ENCODE measurements at places on chromosomes 16 and 17. TPM values are rescaled to one million over a fixed set of nuclear protein-coding genes. Genes with fewer than 3 reads are reported as not detected.

- H3K27me3 ChIP-seq = no peaks in the 10 kb centered on the region
- no peak overlapping the region for H3K4me3 ChIP-seq
- no peak for DNase-seq
- H3K4me1 ChIP-seq = peaks cover 78% of the 10 kb centered on the region
- H3K36me3 ChIP-seq = no peaks in the 10 kb centered on the region
Observed at GRCh38 chr17:9074131-9074530, 52.8 kb downstream of the NTN1 start.

DNA sequence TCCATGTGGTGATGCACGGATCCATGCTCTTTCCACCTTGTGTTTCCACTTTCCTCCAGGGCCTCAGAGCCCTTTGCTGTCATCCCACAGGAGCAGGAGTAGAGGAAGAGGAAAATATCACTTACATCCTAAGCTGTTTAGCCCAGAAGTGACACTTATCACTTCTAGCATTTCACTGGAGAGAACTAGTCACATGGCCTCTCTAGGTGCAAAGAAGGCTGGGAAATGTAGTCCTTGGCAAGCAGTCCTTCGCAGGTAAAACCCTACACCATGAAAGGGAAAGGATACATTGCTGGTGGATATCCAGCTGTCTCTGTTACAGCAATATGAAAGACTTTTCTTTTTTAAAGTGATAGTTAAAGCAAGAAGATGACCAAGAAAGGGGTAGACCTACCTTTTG, 185.9 kb downstream of the RGS9 start:
- H3K4me3 ChIP-seq = no peak overlapping the region
- H3K27me3 ChIP-seq = no peaks in the 10 kb centered on the region
- no peak overlapping the region for H3K27ac ChIP-seq
- H3K4me1 ChIP-seq = no peaks in the 10 kb centered on the region

- DNase-seq = no peak
- no peak overlapping the region for H3K27ac ChIP-seq
- no peaks in the 10 kb centered on the region for H3K4me1 ChIP-seq
- no peaks in the 10 kb centered on the region for H3K27me3 ChIP-seq
- no peaks in the 10 kb centered on the region for H3K36me3 ChIP-seq
- H3K4me3 ChIP-seq = no peak overlapping the region
Observed at GRCh38 chr16:84246679-84247077, 6.9 kb upstream of the KCNG4 start.

PLA2G10 gene
- total RNA-seq = not detected

HP gene
- not detected for total RNA-seq

GRCh38 chr17:66726846-66727245, 108.1 kb upstream of the CACNG5 start:
- no peaks in the 10 kb centered on the region for H3K27me3 ChIP-seq
- no peak overlapping the region for H3K27ac ChIP-seq
- DNase-seq = no peak

GRCh38 chr16:83891742-83892141, 7.2 kb upstream of the MLYCD start:
- no peaks in the 10 kb centered on the region for H3K4me1 ChIP-seq
- no peak for DNase-seq
- H3K4me3 ChIP-seq = no peak overlapping the region
- no peaks in the 10 kb centered on the region for H3K27me3 ChIP-seq
- no peak overlapping the region for H3K27ac ChIP-seq
- no peaks in the 10 kb centered on the region for H3K36me3 ChIP-seq

MGAT5B gene
- total RNA-seq = not detected

DNA sequence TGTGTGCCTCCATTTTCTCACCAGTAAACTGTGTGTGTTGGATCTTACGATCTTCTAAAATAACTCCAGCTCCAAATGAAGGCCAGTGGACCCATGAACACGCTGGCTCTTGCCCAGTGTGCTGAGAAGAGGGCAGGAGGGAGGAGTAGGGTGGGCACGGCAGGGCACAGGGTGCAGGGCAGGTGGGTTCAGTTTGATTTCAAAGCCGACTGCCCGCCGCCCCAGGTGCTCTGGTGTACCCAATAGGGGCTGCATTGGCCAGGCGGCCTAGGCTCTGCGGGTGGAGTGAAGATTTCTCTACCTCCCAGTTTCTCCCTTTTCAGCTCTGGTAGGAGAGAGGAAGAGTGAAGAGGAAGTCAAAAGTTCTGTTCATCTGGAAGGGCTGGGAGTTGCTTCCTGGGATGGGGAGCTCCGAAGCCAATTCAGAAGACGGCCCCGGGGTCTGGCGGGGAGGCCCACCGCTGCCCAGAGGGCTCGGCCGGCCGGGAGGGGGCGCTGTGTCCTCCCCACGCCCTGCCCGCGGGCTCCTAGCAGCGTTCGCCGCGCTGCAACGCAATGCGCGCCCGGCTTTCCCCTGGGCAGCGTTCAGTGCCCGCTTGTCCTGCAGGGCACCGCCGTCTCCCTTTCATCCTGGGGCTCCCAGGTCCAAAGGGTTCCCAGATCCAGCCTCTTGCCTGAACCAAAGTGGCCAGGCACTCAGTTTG, 1.1 kb upstream of the CRHR1 start:
- DNase-seq = no peak
- H3K4me3 ChIP-seq = peak overlapping the region; percentile 48
- H3K27me3 ChIP-seq = peaks cover 16% of the 10 kb centered on the region
- H3K4me1 ChIP-seq = peaks cover 15% of the 10 kb centered on the region

GRCh38 chr16:69726313-69727060, at the start of gene NQO1:
Gene NQO1, minus strand, starts transcription at chr16:69726560. Its CDS starts 121 bp downstream, at chr16:69726439.
- no peaks in the 10 kb centered on the region for H3K27me3 ChIP-seq
- H3K4me1 ChIP-seq = peaks cover 49% of the 10 kb centered on the region
- H3K36me3 ChIP-seq = no peaks in the 10 kb centered on the region
- H3K27ac ChIP-seq = peak within 1 kb of the TSS; percentile 86
- peak; percentile 74 for DNase-seq

TM4SF5 gene
- total RNA-seq = not detected

- no peaks in the 10 kb centered on the region for H3K36me3 ChIP-seq
- H3K27me3 ChIP-seq = no peaks in the 10 kb centered on the region
- peaks cover 19% of the 10 kb centered on the region for H3K4me1 ChIP-seq
- H3K27ac ChIP-seq = no peak overlapping the region
- DNase-seq = no peak
Observed at GRCh38 chr17:82856361-82856760, 16.5 kb upstream of the ZNF750 start.

ORMDL3 gene
- total RNA-seq = 33.0 TPM

DNAH9 gene
- 0.18 TPM for total RNA-seq

SCARF1 gene
- 2.0 TPM for total RNA-seq

GRCh38 chr16:50120711-50121110, 32.4 kb upstream of the TENT4B start:
- no peaks in the 10 kb centered on the region for H3K36me3 ChIP-seq
- H3K27ac ChIP-seq = no peak overlapping the region
- no peaks in the 10 kb centered on the region for H3K4me1 ChIP-seq
- no peak overlapping the region for H3K4me3 ChIP-seq
- H3K27me3 ChIP-seq = no peaks in the 10 kb centered on the region

GRCh38 chr16:4273858-4274311, 1.1 kb upstream of the TFAP4 start:
- H3K27me3 ChIP-seq = no peaks in the 10 kb centered on the region
- DNase-seq = no peak
- H3K4me1 ChIP-seq = peaks cover 11% of the 10 kb centered on the region
- H3K4me3 ChIP-seq = peak overlapping the region; percentile 99
- H3K27ac ChIP-seq = peak overlapping the region; percentile 81

DNA sequence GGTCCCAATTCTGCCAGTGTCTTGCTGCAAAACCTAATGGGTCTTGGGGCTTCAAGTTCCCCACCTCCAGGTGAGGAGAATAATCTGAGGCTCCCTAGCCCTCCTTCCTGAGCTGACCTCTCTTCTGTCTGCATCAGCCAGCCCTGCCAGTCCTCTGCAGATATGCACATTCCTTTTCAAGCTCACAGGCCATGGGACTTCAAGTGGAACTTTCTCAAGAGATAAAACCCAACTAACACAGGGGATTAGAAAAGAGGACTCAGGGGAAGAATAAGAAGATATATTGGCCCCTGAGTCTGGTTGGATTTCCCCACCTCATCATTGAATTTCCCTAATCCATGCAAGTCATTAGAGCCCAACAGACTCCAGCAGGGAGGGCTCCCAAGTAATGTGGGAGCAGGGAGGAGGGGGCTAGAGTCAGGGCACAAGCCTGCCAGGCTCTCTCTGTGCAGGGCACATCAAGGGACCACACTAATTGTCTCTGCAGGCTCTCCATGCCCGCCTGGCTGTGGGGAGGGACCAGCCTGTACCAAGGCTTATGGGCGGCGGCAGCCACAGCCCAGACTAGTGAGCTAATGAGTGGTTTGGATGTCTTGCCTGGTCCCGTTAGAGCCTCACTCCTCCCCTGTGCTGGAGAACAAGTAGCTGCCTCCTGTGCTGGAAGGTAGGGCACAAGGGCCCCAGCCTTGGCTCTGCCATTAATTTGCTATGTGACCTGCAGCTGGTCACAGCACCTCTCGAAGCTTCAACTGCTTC, 1.2 kb downstream of the KRT14 start:
- H3K36me3 ChIP-seq = no peaks in the 10 kb centered on the region
- no peaks in the 10 kb centered on the region for H3K4me1 ChIP-seq
- H3K27me3 ChIP-seq = no peaks in the 10 kb centered on the region
- no peak for DNase-seq

DHRS7C gene
- not detected for total RNA-seq

DNA sequence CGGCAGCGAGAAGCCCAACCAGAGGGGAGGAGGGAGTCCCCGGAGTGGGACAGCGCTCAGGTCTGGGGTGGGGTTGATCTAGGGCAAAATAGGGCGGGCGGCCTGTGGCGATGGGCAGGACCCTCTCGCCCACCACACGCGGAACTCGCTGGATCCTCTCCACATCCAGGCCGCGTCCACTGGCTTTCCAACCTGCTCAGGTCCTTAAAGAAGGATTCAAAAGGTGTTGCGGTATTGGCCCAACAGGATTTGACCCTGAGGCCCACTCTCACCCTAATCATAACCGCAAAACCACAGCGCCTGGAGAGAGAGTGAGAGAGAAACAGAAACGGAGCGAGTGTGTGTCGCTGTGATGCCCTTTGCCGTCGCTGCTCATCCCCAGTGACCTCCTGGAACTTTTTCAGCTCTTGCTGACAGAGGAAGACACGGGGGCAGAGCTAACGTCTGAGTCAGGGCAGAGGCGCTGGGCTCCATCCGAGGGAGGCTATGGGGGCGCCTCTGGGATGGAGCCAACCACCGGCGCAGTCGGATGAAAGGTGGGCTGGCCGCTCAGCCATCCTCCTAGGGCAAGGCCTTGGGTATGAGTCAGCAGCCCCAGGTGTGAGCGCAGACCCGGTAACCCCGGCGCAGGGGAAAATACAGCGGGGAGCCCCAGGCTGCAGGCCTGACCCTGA, 16.7 kb upstream of the OR1F1 start:
- peaks cover 59% of the 10 kb centered on the region for H3K27me3 ChIP-seq
- no peaks in the 10 kb centered on the region for H3K36me3 ChIP-seq
- H3K4me3 ChIP-seq = peak overlapping the region; percentile 51
- peaks cover 28% of the 10 kb centered on the region for H3K4me1 ChIP-seq
- DNase-seq = no peak

DNA sequence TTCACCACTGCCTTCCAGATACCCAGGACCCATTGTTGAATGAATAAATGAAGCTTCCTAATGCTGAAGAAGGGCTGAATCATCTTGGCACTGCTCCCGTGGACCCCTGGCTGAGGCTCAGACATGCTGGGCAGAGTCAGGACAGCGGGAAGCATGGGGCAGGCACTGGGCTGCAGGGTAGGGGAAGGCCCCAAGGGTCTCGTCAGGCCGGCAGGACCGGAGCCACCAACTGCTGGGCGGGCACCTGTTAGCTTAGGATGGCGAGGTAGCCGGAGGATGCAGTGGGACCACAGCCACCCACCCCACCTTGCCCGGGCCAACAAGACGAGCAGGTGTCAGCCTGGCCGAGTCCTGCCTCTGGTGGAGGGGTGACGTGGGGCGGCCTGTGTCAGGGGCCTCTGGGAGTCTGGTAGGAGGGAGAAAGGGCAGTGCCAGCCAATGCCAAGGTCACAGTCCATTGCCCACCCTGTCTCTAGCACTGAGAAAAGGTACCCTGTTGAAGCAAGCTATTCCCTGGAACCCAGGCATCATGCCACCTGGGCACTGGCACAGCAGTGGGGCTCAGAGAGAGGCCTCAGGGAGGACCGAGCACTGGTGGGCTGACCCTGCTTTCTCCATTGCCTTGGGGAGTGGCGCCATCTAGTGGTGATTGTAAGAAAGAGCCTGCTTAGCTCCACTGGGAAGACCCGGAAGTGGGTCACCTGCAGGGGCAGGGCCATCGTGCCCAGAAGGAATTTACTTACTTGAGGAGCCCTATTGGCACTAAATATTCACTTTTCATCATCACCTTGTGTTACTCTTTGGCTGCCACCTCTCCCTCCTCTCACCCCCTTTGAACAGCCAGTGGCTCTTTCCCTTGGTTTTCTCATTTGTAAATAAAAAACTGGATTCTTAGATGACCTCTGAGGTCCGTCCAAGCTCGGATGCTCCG, 3.0 kb upstream of the DLX3 start:
- DNase-seq = no peak
- H3K4me1 ChIP-seq = peaks cover 35% of the 10 kb centered on the region
- H3K27ac ChIP-seq = no peak overlapping the region

DNA sequence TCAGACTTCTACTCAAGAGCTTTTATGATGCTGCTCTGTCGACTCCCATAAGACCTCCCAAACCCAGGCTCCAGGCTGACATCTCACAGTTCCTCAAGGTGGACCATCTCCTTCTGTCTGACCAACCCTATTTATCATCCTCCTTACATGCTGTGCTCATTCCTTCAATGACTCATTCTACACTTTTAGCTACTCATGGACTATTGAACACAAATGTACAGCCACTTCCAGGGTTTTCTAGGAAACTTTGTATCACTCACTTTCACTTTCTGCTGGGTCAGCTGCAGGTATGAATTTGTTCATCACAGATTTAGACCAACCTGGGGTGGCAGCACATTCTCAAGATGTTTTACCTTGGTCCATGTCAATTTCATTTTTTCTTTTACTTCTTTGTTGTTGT, 162.4 kb upstream of the FAM20A start:
- no peak for DNase-seq
- H3K27ac ChIP-seq = no peak overlapping the region
- H3K4me3 ChIP-seq = no peak overlapping the region
- no peaks in the 10 kb centered on the region for H3K27me3 ChIP-seq
- H3K36me3 ChIP-seq = no peaks in the 10 kb centered on the region

- DNase-seq = peak; percentile 55
- peak overlapping the region; percentile 19 for H3K4me3 ChIP-seq
- H3K36me3 ChIP-seq = no peaks in the 10 kb centered on the region
Observed at GRCh38 chr17:39621523-39622379, 5.0 kb upstream of the PPP1R1B start.

- H3K4me3 ChIP-seq = peak within 1 kb of the TSS; percentile 53
- no peaks in the 10 kb centered on the region for H3K36me3 ChIP-seq
- peaks cover 28% of the 10 kb centered on the region for H3K4me1 ChIP-seq
- H3K27me3 ChIP-seq = peaks cover 9% of the 10 kb centered on the region
Observed at GRCh38 chr17:41734139-41734948, at the start of gene HAP1. Gene HAP1, minus strand, starts transcription at chr17:41734643. Its CDS starts 9 bp downstream, at chr17:41734634.

- DNase-seq = no peak
- H3K27me3 ChIP-seq = no peaks in the 10 kb centered on the region
Observed at GRCh38 chr17:79473111-79473875, 137.6 kb downstream of the RBFOX3 start.

GRCh38 chr17:53186001-53186400, 636.7 kb upstream of the KIF2B start:
- no peak for DNase-seq
- H3K36me3 ChIP-seq = no peaks in the 10 kb centered on the region
- no peak overlapping the region for H3K27ac ChIP-seq
- no peaks in the 10 kb centered on the region for H3K27me3 ChIP-seq

GRCh38 chr17:35094902-35095301, 24.8 kb downstream of the RAD51D start:
- no peaks in the 10 kb centered on the region for H3K36me3 ChIP-seq
- no peaks in the 10 kb centered on the region for H3K27me3 ChIP-seq
- H3K27ac ChIP-seq = no peak overlapping the region
- no peak for DNase-seq
- no peaks in the 10 kb centered on the region for H3K4me1 ChIP-seq

- DNase-seq = no peak
- H3K4me1 ChIP-seq = peaks cover 4% of the 10 kb centered on the region
- H3K27me3 ChIP-seq = no peaks in the 10 kb centered on the region
- peaks cover 26% of the 10 kb centered on the region for H3K36me3 ChIP-seq
Observed at GRCh38 chr16:16126896-16127295, 96.4 kb downstream of the ABCC6 start.

Measured in esophagus squamous epithelium (tissue), 5 donors.